D721Med (cell line): ENCODE measurements at places on chromosomes 2 and 18.

DNA sequence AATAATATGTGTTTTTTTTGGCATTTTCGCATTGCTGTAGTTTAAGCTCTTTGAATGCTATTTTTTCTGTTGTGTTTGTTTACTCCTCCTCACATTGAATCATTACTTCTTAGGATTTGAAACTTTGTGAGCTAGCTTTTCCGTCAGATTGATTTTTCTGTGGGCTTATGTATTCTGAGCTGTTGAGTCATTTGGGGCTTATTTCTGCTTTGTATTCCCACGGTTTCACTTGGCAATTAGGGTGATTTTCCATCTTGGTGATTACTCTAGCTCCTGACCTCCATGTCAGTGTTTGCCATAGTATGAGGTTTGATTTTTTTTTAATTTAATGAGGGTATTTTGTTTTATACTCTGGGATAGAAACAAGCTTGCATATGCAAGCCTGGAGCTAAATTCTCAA is 200.0 kb downstream of the CCDC102B start:
- DNase-seq, result no peak

GRCh38 chr2:71742953-71743601 is 289.7 kb downstream of the DYSF start:
- no peak for DNase-seq

DNA sequence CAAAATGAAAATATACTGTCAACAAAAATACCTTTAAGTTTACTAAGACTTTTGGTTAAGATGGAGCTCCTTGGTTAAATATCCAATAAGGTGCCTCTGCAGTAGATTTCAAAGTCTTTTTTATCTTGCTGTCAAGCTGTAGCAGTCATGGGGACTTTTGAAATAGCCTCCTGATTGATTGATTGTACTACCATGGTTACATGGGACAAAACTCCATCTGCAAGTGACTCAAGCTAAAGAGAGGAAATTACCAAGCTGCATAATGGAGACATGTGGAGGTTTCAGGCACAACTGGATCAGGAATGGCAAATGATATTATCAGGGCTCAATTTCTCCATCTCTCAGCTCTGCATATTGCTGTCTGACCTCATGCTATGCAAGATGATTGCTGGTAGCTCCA is 73.4 kb upstream of the ST8SIA3 start:
- no peak for DNase-seq

DNA sequence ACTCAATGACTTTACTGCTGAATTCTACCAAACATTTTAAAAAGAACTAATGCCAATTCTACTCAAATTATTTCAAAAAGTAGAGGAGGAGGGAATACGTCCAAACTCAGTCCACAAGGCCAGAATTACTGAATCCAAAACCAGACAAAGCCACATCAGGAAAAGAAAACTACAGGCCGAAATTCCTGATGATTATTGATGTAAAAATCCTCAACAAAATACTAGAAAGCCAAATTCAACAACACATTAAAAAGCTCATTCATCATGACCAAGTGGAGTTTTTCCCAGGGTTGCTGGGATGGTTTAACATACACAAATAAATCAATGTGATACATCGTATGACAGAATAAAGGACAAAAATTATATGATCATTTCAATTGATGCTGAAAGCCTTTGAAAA is 103.9 kb upstream of the UBE2E3 start:
- DNase-seq, result no peak

- DNase-seq, result no peak
Measured at GRCh38 chr2:220104871-220105351, 477.5 kb downstream of the SLC4A3 start.
